ENCODE measurements at places on chromosomes 12 and 14.

GRCh38 chr12:108360487-108360886 is 21.4 kb upstream of the CMKLR1 start:
- DNase-seq: no peak

GRCh38 chr12:52146822-52147366 is 44.9 kb downstream of the KRT80 start:
- no peak for DNase-seq

GRCh38 chr12:126182619-126183236 is 1117.5 kb downstream of the AACS start:
- peak; percentile 2 for DNase-seq

DNA sequence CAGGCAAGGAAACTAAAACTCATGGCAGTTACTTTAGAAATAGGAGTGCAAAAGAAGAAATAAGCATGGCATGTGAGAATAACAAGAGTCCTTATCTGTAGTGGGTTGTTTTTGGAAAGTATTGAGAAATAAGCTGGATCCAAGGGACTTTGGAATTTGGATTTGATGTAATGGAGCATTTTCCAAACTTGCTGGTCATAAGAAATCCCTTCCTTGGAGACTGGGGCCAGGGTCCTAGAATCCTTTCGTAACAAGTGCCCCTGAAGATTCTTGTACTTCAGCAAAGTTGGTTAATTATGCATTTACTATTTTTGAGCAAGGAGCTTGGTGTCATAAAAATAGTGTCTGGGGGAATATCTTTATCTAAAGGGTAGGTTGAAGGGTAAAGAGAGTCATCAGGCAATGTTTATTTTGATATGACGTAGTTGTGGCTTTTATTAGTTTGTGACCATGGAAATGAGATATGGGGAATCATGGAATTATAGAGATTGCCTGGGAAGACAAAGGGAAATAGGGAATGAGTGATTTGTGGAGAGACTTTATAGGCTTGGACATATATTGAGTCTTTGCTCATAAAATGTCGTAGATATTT is 53.9 kb downstream of the WNK1 start:
- DNase-seq: no peak

GRCh38 chr14:78254911-78255461 is 84.8 kb downstream of the NRXN3 start:
- no peak for DNase-seq

DNA sequence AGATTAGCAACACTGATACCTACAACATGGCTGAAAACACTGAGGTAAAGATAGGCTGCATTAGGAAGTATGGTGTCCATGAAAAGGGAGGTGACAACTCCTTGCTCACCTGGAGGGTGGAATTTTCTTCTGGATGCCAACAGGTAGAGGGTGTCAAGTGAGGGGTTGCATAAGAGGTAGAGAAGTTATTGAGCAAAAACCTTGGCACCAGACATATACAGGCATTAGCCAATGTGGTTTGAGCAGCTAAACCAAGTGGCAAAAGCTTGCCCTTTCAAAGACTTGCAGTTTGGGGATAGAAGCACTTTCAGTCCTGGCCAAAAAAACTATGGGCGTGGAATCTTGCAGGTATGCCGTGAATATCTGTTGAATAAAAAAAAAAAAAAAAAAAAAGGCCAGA is 3.8 kb downstream of the RITA1 start:
- DNase-seq: no peak

DNA sequence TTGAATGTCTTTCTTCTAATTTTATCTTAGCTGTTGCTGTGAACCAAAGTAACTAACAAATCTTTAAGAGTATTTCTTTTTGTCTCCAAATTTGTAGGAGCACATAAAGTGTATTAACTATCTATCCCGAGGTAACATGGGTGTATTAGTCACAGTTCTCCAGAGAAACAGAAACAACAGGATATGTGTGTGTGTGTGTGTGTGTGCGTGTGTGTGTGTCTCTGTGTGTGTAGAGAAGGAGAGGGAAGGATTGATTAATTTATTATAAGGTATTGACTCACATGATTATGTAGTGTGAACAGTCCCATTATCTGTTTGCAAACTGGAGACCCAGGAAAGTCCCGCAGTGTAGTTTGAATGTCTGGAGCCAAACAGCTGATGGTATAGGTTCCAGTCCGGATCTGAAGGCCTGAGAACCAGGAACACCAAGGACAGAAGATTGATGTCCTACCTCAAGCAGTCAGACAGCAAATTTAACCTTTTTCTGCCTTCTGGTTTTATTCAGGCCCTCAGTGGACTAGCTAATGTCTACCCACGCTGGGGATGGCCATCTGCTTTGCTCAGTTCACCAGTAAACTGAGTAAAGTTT is 14.4 kb downstream of the G2E3 start:
- DNase-seq: no peak

DNA sequence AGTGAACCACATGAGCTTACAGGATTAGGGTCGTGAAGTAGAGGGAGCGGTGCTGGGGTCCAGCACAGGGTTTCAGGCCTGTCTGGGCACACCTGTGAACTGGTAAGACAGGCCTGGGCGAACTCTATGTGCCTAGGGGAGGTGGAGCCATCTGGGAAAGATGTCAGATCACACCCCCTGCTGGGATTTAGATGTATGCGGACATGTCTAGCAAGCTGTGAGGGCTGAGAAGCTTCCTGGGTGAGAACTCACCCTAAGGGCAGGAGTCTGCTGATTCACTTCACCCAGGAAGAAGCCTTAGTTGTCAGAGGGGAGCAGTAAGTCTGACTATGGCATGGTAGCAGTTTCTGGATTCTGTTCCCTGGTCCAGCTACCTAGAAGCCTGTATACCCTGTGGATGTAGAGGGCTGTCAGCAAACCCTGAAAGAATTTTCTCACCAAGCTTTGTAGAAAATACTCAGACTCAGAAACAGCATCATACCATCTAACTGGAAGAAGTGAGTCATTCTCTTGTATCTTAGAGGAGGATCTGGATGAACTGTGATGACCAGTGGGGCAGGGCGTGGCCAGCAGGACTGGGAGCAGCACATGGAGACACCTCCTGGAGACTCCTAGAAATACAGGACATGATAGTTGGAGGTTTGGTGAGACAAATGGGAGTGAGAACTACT is 11.2 kb upstream of the PYGL start:
- peak; percentile 92 for DNase-seq

DNA sequence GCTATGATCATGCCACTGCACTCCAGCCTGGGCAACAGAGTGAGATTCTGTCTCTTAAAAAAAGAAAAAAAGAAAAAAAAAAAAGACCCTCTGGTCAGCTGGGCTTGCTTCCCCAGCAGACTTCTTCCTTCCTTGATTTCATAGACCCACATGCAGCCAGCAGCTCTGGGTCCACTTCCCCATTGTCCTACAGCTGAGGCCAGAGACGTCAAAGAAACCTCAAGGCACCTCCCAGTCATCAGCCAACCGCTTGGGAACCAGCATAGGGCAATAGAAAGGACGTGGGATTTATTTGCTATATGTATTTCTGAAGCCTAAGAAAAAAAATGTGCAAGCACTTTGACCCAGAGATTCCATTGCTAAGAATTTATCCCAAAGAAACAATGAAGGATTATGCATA is 35.4 kb upstream of the SPPL3 start:
- no peak for DNase-seq

DNA sequence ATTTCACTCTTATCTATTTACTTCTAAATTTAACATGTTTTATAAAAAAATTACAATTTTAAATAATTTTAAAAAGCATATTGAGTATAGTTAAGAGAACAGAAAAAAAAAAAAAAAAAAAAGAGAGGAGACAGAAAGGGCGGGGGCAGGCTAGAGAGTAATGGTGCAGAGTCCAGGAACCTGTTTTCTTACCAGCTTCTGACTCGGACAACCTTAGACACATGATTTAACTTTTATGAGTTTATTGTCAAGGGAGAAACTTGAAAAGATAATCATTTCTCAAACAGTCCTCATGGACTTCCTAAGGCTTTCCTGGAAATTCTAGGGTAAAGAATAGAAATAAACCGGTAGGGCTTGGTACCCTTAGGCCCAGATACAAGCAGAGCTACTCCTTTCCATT is 84.3 kb downstream of the RPS6KA5 start:
- DNase-seq: no peak

GRCh38 chr12:130613831-130614529 is 102.1 kb downstream of the RIMBP2 start:
- no peak for DNase-seq

GRCh38 chr12:65189028-65189718 is 19.8 kb downstream of the LEMD3 start:
- no peak for DNase-seq

GRCh38 chr14:95046711-95047681 is 110.3 kb downstream of the DICER1 start:
- DNase-seq: no peak

- no peak for DNase-seq
Measured at GRCh38 chr14:81465507-81466228, 65.5 kb upstream of the STON2 start.

- no peak for DNase-seq
Measured at GRCh38 chr12:6932766-6933165, 5.0 kb downstream of the ATN1 start.

DNA sequence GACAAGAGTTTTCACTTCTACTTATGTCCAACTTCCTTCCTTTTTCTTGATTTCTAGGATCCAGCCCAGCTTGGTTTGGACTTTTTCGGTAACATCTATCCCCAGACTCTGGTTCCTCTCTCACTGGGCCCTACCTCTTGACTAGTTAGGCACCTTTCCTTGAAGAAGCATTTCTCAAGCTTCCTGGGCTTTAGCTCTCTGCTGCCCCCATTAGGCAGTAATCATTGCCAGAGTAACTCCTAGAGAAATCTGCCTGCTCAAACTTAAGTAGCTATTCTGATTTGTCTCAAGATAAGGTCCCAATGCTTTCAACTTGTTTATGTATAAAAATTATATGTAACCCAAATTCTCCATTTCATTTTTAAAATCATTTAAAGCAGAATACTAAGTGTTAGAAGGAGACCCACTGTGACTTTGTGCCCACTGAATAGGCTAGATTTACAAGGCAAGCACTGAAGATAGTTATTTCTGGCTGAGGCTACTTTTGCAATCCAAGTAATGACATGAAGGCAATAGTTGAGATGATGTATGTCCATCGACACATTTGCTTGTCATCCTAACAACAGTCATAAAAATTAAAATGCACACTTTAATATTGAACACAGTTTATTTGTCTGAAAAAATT is 275.0 kb upstream of the G2E3 start:
- no peak for DNase-seq

DNA sequence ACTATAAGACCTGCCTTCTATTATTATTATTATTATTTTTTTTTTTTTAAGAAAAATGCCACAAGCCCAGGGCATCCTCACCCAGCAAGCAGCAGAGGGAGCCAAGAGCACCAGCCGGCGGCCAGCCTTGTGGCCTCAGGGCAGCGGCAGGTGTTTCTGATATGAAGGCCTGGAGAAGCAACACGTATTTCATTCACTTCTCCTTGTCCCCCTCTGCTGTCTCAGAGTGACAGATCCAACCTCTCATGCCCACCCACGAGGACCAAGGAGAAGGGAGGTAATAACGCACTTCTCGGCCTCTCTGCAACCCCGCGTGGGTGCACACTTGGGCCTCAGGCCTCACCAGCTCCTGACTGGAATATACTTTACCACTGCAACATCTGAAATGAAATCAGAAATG is 25.4 kb downstream of the CDC42BPB start:
- no peak for DNase-seq

DNA sequence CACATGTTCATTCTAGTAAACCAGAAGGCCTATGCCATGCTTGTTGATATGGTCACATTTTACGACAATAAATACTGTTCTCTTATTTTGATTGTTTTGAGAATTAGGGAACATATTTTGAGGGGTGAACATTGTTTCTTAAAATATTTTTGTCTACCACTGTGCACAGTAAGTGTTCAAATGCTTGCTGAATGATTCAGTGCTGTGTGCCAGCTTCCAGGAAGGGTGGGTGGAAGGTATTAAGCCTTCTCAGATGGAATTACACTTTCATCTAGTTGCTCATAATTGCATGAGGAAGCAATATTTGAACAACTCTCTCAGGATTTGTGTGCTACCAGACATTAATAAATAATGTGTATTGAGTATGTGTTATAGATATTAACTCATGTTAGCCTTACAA is 15.5 kb upstream of the TMX1 start:
- DNase-seq: no peak

DNA sequence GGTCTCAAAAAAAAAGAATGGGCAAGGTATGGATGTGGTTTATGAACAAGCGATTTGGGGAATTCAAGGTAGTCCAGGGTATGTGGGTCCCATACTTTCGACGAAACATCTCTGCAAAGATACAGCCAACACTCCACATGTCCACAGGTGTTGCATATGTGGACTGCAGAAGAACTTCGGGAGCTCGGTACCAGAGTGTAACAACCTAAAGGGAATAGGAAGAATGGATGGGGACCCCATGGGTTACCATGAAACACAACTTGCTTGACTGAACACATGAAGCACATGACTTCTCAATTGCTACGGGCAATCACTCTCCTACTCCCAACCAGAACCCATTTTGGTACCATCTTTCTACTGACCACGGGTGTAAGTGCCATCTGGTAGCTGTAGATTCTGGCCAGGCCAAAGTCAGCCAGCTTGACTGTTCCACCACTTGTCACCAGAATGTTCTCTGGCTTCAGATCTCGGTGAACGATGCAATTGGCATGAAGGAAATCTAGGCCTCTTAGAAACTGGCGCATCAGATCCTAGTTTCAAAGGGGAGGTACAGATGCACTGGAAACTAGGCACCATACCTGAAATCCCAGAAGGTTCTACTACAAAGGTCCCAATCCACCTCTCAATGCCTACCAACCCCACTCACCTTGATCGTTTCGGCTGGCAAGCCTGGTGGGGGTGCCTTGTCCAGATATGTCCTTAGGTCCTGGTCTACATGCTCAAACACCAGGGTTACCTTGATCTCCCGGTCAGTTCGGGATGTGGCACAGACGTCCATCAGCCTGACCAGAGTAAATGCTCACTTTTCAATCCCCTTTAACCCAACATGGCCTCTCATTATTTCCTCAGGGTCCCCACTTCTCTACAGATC is 1.3 kb downstream of the CDK4 start:
- DNase-seq: no peak

- no peak for DNase-seq
Measured at GRCh38 chr14:75845136-75845804, 136.5 kb downstream of the TGFB3 start.

GRCh38 chr12:84842406-84843013 is 70.1 kb downstream of the SLC6A15 start:
- DNase-seq: no peak

DNA sequence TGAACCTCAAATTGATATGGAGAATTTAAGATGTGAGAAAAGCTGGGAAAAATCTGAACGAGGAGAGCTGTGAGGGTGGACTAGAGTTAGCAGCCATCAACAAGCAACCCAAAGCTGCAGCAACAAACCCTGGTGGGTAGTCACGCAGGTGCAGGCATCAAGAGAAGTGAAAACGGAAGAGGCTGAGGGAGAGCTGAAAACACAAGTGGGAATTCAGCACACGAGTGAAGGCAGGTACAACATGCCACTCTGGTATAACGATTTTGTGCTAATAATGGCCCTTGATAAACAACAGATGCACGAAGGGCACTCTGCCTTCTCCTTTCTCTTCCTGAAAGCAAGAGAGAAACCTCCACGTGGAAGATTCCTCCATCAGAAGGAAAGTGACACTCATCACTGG is 11.5 kb downstream of the TCL1B start:
- no peak for DNase-seq

- no peak for DNase-seq
Measured at GRCh38 chr12:48811437-48812090, 6.7 kb upstream of the CACNB3 start.

- no peak for DNase-seq
Measured at GRCh38 chr12:109982210-109982609, 14.0 kb downstream of the GIT2 start.

- DNase-seq: no peak
Measured at GRCh38 chr12:60266381-60266852, 670.6 kb downstream of the SLC16A7 start.
